ENCODE measurements at places on chromosomes 3 and 15.
A peak's percentile ranks its signal among the peaks of the same experiment; 100 is the strongest.

- DNase-seq: no peak
These were observed 237.6 kb upstream of the BHLHE40 start for GRCh38 chr3:4741404-4742307.

- DNase-seq: peak; percentile 77
These were observed 23.2 kb upstream of the TATDN2 start for GRCh38 chr3:10224794-10225665.

GRCh38 chr3:101561630-101562328, at the start of gene TRMT10C:
Gene TRMT10C (plus strand): TSS chr3:101561868. CDS start chr3:101564782, 2,914 bp downstream.
- DNase-seq: peak; percentile 95

DNA sequence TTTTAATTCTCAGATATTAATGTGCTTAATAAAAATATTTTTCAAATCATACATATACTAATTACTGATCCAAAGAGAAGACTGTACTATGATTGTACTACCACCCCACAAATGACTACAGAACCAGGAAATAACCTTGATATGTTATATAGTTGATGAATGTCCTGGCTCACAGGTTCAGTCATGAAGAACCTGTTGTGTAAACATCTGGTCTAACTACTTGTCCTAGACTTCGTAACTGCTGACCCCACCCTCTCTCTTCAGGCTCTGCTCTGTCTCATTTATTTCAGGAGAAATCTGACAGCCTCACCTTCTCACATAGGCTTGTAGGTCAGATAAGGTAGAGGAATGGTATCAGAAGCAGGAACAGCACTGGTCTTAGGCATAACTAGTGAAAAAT, 14.7 kb upstream of the CSTA start:
- DNase-seq: no peak

GRCh38 chr15:44009038-44009437, 182.2 kb downstream of the WDR76 start:
- no peak for DNase-seq

DNA sequence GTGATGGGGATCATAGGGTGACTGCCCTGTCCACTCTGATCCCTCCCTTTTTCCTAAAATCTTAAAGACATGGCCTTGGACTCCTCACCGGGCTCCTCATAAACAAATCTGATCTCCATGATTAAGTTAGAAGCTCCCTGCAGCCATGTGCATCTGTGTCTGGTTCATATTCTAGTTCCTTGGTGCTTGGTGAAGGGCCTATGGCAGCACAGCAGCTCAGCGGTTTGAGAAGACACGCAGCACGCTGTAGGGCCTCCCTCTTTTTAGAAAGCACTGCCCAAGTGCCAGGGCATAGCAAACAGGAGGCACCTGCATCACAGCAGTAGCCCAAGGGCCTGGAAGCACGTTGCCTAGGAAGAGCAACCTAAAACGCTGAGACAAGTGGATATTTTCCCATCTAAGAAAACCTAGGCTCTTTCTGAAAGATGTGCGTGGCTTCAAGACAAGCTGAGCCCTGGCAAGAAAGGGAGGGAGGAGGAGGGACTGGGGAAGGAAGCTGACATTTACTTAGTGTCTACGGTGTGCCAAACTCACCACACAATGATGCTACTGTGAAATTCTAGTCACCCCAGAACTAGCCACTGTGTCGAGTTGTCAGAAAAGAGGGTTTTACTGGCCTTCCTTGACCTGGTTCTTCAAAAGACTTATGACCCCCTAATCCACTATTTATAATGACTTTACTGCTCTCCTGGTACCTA, 14.9 kb upstream of the ULK3 start:
- no peak for DNase-seq

- no peak for DNase-seq
These were observed 225.9 kb upstream of the GAP43 start for GRCh38 chr3:115397433-115397832.

DNA sequence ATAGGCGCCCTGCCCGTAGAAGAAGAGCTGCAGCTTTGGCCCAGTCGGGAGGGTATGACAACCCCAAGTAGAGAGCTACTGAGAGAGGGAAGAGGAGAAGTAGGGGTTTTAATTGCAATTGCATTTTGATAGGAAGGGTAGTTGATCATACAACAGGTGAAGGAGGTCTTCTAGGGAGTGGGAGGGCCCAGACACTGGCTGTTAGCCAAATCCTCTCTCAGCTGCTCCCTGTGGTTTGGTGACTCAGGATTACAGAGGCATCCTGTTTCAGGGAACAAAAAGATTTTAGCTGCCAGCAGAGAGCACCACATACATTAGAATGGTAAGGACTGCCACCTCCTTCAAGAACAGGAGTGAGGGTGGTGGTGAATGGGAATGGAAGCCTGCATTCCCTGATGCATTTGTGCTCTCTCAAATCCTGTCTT, 408.9 kb upstream of the THBS1 start:
- DNase-seq: no peak

DNA sequence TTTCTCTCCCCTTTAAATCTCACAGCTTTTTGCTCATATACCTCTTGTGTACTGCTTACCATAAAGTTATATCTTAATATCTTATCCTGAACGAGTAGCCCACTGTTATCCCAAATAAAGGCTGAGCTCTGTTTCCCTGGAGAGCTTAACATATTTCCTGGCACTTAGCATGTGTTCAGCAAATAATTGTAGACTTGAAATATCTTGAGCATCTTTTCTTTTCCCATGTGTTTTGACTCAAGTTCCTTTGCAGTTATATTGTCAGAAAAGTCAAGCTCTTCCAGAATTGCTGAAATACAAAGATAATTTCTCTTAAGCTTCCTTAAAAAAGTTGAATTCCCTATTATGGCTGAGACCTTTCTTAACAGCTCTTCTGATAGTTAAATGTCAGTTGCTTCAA, 150.5 kb downstream of the LPP start:
- no peak for DNase-seq

GRCh38 chr3:197174927-197175326, 123.5 kb downstream of the DLG1 start:
- DNase-seq: no peak

GRCh38 chr3:88809993-88810392, 297.4 kb upstream of the EPHA3 start:
- DNase-seq: no peak

GRCh38 chr15:96073908-96074307, 256.6 kb upstream of the NR2F2 start:
- DNase-seq: no peak

GRCh38 chr3:178507507-178508442, 28.5 kb upstream of the KCNMB2 start:
- DNase-seq: no peak

GRCh38 chr3:31438742-31439141, 94.0 kb upstream of the STT3B start:
- DNase-seq: no peak

DNA sequence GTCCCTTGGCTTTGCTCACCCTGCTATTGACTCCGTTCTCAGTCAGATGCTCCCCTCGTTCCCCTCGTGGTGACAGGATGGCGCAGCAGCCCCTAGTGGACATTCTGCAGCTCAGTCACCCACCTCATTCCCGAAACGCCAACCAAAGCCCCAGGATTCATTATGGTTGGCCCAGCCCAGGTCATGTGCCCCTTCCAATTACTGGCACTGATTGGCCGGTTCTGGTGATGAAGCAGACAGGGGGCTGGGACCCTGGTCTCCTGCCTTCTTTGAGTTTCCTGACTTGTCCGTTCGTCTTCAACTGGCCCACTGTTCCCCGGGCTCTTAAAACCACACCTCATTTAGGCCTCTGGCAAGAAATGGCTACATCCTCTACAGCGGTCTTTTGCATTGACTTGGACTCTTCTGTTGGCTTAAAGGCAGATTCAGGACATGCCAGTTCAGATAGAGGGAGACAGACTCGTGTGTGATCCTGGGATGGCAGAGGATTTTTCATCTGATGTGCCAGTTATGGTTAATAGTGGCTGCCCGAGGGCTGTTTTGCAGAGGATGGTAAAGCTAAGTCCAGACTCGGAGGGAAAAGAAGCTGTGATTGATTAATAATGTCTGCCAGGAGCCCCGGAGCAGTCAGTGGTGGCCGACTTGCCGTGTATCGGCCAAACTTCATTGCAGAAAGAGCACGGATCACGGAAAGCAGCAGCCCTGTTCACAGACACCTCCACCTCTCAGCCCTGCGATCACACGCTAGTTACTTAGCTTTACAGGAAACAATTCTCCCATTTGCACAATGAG, 37.8 kb downstream of the LSM3 start:
- peak; percentile 27 for DNase-seq

DNA sequence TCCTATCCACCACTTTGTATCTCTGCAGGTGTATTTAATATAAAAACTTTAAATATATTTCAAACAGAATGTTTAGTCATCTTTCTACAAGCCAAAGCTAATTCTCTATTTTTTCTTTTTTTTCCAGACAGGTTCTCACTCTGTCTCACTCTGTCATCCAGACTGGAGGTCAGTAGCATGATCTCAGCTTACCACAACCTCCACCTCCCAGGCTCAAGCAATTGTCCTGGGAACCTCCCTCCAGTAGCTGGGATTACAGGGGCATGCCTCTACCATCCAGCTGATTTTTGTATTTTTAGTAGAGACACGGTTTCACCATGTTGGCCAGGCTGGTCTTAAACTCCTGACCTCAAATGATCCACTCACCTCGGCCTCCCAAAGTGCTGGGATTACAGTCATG, 202.6 kb downstream of the VGLL3 start:
- no peak for DNase-seq

- DNase-seq: no peak
These were observed 45.3 kb downstream of the SEMA6D start for GRCh38 chr15:47762621-47763020.

DNA sequence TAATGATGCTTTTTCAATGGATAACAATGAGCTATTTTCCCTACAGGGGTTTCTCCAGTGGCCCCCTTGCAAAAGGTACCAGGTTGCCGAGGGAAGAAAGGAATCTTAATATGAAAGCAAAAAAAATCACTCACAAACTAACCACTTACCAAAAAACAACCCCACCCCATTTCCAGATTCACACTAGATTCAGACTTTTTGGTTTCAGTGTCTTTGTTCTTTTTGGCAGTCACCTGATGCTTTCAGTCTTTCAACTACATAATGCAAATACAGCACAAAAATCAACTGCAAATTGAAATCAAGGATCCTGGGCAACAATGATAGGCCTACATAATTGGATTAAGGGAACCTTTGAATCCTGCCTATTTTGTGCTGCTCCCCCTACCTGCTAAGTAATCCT, 71.1 kb upstream of the RAP2B start:
- DNase-seq: no peak

DNA sequence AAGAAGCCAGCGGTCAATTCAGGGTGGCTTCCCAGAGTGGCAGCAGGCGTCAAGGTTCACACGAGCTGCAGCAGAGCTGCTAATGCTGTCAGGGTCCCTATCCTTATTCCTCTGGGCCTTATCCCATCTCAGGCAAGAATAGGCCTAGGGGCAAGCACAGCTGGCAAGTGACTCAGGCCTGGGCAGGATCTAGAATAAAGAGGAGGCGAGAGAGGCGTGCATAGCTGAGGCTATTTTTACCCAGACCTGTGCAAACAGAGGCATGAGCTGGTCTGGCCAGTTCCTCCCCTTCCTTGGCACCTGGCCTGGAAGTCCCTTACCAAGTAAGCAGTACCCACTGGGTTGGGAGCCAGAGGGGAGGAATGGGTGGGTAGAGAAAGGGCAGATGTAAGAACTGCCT, 12.2 kb upstream of the VIPR1 start:
- DNase-seq: no peak

- DNase-seq: no peak
These were observed 36.7 kb downstream of the CIP2A start for GRCh38 chr3:108552267-108553159.

DNA sequence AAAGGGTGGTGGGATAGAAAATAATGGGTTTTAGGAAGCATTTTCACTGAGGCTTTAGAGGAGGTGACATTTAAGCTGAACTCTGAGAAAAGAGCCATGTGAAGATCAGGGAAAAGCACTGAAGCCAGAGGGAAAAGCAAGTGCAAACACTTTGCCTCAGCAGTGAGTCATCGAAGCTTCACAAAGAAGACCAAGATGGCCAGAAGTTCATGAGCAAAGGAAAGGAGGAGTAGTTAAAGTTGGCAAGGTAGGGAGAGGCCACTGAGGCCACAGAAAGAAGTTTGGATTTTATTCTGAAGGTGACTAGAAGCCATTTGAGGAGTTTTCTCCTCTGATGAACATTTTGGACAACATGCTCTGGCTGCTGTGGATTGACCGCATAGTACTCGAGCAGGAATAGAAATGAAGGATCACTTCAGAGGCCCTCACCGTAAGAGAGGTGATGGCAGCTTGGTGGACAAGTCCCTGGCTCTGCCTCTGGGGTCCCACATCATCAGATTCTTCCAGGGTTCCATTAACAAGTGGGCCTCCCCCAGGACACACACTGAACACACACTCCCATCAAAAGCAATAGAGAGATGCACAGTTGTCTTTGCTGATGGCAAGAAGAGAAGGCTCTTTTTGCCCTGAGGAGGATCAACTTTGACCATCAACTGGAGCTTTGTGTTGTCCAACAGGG, 75.5 kb downstream of the TOP2B start:
- DNase-seq: no peak

DNA sequence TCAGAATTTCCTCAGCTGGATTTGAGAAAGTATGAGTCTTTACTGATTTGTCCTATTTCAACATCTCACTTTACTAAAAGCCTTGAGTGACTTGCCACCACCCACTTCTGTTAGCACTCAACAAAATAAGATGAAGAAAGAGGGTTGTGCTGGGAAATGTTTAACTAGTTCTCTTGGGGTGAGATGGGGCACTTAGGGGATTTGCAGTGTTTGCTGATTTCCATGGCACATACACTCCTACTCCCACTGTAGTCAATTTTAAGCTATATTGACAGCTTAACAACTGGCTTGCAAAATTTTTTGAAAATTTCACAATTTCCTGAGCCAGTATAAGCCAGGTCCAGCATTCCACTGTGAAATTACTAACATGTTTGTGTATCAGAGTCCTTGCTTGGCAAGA, 463.1 kb upstream of the ARHGEF26 start:
- DNase-seq: no peak

DNA sequence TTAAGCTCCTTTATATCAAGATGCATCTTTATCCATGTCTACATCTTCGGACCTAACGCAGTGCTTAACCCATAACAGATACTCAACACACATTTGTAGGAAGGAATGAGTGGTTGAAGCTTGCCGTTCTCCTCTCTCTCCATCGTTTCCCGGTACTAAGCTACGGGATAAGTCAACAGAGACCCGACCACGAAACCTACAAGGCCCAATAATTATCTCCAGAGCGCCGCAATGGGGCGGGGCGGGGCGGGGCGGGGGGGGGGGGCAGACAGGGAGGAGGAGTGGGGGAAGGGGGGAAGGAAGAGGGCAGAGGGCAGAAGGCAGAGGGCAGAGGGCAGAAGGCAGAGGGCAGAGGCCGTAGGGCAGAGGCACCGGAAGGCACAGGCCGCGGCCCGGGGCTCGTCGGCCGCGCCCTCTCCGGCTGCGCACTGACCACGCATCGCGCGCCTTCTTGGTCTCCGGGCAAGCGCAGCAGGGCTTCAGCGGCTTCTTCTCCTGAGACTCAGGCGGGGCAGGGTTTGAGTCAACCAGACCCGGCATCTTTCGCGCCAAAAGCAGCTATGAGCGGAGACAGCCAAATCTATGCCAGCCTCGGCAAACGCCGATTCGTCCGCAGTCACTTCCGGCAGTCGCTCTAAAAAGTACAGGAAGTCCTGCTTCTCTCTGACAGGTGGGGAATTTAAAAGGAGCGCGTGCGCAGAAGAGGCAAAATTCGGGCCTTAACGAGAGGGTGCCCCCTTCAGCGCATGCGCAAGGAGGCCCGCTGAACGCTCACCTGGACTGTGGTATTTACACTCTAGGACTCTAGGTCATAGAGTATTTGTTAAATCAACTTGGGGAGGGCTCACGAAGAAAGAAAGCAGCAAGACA, at the start of gene COX17:
TSS of gene COX17 (minus strand) at position 636 of the 870 bp plus-strand sequence. CDS start at position 540, 96 bp downstream.
- DNase-seq: peak; percentile 97

GRCh38 chr15:68618908-68619698, 40.3 kb downstream of the CORO2B start:
- no peak for DNase-seq
